ENCODE measurements at places on chromosomes 2 and 18. TPM values are rescaled to one million over a fixed set of nuclear protein-coding genes. Genes with fewer than 3 reads are reported as not detected.

The TOGARAM2 gene
- total RNA-seq = not detected

The FOXD4L1 gene
- total RNA-seq = not detected

The POTEC gene
- not detected for total RNA-seq

The LOXHD1 gene
- total RNA-seq = not detected

The CD302 gene
- 1.7 TPM for total RNA-seq

The SLC23A3 gene
- total RNA-seq = 0.11 TPM

The MPPE1 gene
- 12.0 TPM for total RNA-seq

The RFTN2 gene
- not detected for total RNA-seq

The CPLX4 gene
- not detected for total RNA-seq

The SLC11A1 gene
- 0.08 TPM for total RNA-seq

The DCAF17 gene
- total RNA-seq = 15.5 TPM

The APLF gene
- 2.2 TPM for total RNA-seq

The CCDC138 gene
- 2.3 TPM for total RNA-seq

The SMIM21 gene
- not detected for total RNA-seq

The NEDD4L gene
- 57.4 TPM for total RNA-seq

The BCL2 gene
- total RNA-seq = 0.84 TPM

The MXD1 gene
- 3.5 TPM for total RNA-seq

The DSG2 gene
- 73.2 TPM for total RNA-seq

The FAM110C gene
- 19.0 TPM for total RNA-seq

The LYPD6B gene
- 4.9 TPM for total RNA-seq

The MBD1 gene
- total RNA-seq = 87.2 TPM

The SULT1C2 gene
- not detected for total RNA-seq

Measured in hair follicular keratinocyte (primary cell).